ENCODE measurements at places on chromosomes 4 and X.

DNA sequence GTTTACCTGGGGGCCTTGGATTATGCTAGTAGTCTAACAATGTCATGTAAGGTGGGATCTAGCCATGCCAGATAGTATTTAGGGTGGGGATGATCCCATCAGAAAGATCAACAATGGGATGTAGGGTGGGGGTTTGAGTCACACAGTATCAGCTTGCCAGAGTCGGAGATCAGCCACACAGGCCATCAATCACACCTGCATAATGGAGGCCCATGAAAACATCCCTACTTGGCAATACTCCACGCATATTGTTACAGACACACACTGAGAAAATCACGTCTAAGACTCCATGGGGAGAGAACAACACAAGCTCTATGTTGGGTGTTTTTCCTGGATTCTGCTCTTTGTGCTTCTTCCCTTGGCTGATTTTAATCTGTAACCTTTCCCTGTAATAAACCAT, 49.5 kb upstream of the SLC25A4 start:
- DNase-seq: no peak

- DNase-seq: no peak
These were observed at the start of gene HTR2C for GRCh38 chrX:114583646-114584374. HTR2C (plus strand) TSS chrX:114584086; CDS start chrX:114726937, 142,851 bp downstream.

DNA sequence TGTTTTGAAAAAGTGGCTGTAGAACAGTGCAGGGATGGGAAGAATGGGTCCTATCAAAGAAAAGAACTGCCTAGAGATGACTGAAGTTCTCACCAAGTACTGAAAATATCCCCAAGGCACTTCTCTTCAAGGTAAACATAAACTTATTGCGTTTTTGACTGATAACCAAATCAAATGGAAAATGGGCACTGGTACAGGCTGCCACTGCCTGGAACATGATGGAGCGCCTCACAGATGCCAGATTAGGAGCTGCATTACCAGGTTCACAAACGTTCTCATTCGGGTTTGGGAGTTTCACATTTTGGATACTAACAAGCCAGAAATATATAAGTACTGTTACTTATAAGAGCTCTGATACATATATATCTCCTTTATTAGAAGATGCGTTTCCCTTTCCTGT, 141.3 kb downstream of the CBR4 start:
- no peak for DNase-seq

- DNase-seq: no peak
These were observed 9.5 kb upstream of the HUWE1 start for GRCh38 chrX:53695946-53696549.

DNA sequence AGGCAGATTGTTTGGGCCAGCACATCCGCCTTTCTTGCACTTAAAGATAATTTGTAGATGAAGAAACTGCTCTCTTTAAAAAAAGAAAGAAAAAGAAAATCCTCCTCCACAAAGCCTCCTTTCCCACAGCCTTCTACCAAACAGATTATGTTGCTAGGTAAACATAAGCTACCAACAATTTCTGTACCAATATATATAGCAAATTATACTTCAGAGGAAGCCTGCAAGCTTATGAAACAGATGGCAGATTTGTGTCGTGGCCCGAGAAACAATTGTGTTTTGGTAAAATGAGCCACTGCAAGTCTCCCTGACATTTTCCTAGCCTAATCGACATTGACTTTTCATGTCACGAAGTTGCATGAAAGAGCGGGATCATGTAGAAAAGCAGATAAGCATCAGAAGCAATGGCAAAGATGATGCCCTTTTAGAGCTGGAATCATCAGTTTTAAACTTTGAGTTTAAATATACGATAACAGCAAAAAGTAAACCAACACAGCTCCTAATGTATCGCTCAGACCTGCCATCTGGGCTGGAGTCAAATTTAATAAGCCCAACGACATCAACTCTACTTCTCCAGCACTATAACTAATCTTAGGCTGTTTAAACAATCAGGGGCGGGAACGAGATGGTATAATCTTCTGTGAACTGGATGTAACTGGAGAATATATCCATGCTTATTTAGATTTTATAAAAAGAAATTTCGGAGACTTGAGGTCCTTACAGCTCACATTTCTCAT, 94.9 kb upstream of the PLAC1 start:
- no peak for DNase-seq

GRCh38 chrX:134459683-134460004, 321 bp upstream of the HPRT1 start:
- DNase-seq: no peak

DNA sequence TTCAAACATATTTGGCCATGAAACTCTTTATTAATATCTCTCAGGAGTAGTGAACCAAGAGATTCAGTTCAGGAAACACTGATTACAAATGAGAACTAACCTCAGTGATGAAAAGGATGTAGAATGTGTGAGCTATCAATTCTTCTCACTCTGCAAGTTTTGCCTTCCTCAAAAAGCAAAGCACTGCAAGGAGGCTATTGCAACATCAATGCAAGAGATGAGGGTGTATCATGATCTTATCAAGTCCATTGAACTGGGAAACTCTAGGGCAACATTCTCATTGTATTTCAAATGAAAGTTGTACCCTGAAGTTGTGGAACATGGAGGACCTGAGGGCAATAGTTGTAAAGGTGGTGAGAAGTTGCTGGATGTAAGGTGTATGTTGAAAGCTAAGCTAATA, 56.4 kb upstream of the VEGFC start:
- no peak for DNase-seq

GRCh38 chrX:144006811-144007210, 122.9 kb downstream of the UBE2NL start:
- DNase-seq: no peak

- no peak for DNase-seq
These were observed 45.3 kb downstream of the MMRN1 start for GRCh38 chr4:89939994-89940393.

DNA sequence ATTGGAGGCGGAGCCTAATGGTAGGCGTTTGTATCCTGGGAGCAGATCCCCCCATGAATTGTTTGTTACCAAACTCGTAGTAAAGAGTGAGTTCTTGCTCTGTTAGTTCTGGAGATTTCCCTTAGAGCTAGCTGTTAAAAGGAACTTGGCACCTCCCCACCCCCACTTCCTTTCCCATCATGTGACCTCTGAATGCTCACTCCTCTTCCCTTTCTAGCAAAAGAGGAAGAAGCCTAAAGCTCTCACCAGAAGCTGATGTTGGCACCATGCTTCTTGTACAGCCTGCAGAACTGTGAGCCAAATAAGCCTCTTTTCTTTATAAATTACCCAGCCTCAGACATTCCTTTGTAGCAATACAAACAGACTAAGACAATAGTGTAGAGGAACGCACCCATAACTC, 13.8 kb upstream of the ATOH1 start:
- DNase-seq: peak; percentile 19

DNA sequence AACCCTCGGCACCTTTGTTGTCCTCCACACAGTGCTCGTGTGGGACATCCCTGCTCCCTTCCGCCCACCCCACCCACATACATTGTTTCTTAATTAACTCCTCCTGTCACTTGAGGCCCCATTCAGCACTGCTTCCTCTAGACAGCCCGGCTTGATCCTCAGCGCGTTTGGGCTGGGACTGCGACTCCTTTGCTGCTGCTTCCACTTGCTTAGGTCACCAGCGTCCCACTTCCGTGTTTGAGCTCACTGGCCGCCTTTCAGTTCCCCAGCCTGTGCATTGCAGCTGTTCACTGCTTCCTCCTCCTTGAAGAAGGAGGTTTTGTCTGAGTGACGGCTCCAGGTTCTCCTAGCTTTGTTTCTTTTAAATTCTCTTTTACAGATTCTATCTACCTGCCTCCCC, 16.1 kb downstream of the RNF4 start:
- peak; percentile 83 for DNase-seq

DNA sequence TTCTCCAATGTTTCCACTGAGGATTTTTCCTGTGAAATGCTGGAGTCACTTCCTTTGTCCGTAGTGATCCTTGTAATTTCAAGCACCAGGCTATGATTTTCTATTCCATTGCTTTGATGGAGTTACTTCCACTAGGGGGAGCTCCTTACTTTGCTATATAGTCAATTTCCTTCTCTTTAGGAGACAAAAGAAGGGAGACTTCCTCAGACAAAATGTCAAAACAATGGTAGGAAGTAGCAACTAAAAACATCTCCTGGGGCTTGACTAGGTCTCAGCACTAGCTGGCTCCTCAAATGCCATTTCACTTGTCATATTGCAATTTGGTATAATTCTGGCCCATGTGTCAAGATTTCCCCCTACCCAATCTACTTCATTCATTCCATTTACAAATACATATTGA, 24.1 kb downstream of the ZCCHC12 start:
- DNase-seq: peak; percentile 34

DNA sequence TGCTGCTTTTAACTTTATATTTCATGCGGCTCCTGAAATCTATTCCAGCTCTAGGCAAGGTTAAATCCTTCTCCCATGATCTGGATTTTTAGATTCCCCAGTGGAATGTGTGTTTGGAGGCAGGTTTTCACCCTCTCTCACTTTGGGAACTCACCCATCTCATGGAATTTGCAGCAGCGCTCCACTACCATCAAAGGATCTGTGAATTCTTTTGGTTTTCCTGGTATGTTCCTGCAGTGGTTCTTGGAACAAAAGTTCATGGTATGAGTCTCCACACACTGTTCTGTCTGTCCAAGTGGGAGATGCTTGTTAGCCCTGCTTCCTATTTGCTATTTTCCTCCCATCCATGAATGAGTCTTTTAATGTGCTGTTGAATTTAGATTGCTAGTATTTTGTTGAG, 14.0 kb downstream of the APOOL start:
- no peak for DNase-seq

- DNase-seq: peak; percentile 63
These were observed 27.8 kb upstream of the ADH7 start for GRCh38 chr4:99462875-99463464.

DNA sequence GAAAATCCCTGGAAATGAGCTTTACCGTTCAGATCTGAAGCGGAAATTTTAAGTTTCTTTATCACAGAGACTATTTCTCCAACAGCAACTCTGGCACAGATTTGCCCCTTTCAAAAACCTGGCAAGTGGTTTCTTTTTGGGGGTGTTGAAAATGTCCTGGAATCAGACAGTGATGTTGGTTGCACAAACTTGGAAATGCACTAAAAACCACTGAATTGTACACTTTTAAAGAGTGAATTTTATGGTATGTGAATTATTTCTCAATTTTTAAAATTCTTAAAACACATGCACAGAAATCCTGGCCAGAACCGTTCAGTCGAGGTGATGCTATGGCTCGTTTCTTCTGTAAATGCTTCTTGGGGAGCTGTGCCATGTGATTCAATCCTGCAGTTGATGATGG, 121.2 kb upstream of the RBPJ start:
- DNase-seq: no peak

DNA sequence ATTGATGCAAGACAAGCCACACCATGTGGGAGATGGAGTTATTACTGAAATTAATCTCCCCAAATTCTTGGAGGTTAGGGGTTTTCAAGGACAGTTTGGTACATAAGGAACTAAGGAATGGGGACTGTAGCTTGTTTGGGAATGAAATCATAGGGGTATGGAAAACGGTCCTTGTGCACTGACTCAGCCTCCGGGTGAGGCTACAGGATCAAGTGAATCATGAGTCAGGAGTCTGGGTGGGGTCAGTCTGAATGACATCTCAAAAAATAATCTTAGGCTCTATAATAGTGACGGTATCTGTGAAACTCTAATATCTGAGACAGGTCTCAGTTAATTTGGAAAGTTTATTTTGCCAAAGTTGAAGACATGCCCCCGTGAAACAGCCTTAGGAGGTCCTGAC, 128.5 kb upstream of the CYSLTR1 start:
- no peak for DNase-seq

DNA sequence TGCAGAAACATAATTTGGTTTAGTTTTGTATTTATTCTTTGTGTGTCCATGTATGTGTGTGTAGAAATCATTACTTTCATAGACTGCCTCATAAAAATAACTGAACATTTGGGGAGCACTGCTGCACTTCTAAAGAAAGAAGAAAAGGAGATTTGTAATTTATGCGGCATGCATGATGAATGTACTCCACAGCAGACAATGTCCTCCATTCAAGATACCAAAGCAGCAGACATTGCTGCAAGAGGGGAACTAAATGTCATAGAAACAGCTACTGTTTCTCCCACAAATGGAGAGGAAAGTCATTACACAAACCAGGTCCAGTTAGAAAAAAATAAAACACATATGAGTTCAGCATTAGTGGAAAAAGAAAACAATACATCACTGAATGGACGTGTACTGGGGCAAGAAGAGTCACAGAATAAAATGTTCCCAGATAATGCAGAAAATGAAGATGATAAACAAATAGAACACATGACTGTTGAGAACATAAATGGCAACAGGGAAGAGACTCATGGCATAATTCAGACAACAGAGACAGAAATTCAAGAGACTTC, 2.6 kb downstream of the DTHD1 start:
- DNase-seq: no peak

GRCh38 chr4:15455290-15455689, 14.4 kb upstream of the CC2D2A start:
- no peak for DNase-seq

DNA sequence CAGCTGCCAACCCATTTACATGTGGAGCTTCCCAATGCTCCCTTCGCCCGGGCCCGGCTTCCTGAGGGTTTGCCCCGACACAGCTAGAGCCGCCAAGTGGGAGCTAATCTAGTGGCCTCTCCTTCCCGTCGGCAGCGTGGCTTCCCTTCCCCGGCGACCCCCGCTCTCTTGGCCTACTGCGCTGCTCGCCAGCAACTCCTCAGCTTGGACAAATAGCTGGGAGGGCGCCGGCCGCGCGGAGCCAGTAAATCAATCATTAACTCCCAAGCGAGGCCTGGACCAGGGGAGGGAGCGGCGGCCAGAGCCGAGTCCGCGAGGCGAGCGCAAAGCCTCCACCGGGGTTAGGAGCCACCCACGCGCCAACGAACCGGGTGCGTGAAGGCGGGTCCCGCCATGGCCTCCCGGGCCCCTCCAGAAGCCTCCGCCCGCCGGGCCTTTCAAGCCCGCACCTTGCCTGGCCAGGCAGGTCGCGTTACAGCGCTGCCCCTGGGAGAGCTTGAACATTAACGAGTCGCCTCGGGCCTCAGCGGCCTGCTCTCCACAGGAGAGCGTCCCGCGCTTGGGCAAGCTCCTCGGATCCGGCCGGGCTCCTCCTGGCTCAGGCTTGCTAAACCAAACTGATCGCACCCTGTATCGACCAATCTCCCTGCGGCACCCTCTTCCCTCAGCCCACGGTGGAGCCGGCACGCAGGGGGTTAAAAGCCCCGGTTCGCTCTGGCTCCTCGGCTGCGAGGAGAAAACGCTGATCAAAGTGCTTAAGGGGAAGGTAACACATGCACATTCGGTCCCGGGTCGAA, 10.6 kb upstream of the BCOR start:
- no peak for DNase-seq

GRCh38 chr4:77183777-77184420, 26.9 kb downstream of the CCNG2 start:
- DNase-seq: no peak

- DNase-seq: no peak
These were observed 308.1 kb upstream of the GATB start for GRCh38 chr4:152068866-152069265.

GRCh38 chr4:82921795-82922194, 21.3 kb downstream of the THAP9 start:
- DNase-seq: no peak

- no peak for DNase-seq
These were observed 16.4 kb downstream of the DLG3 start for GRCh38 chrX:70461026-70461425.

GRCh38 chr4:72568959-72569718, at the start of gene ADAMTS3:
ADAMTS3 (minus strand) TSS chr4:72569221; CDS start chr4:72568762, 459 bp downstream.
- DNase-seq: peak; percentile 60

Measured in MM.1S (cell line).